Stimulated activated CD8-positive, alpha-beta memory T cell treated with anti-CD3 and anti-CD28 coated beads, Interleukin-4, amount 100 ng/mL, for 1 hour (primary cell): ENCODE measurements at places on chromosomes 5 and 9.

DNA sequence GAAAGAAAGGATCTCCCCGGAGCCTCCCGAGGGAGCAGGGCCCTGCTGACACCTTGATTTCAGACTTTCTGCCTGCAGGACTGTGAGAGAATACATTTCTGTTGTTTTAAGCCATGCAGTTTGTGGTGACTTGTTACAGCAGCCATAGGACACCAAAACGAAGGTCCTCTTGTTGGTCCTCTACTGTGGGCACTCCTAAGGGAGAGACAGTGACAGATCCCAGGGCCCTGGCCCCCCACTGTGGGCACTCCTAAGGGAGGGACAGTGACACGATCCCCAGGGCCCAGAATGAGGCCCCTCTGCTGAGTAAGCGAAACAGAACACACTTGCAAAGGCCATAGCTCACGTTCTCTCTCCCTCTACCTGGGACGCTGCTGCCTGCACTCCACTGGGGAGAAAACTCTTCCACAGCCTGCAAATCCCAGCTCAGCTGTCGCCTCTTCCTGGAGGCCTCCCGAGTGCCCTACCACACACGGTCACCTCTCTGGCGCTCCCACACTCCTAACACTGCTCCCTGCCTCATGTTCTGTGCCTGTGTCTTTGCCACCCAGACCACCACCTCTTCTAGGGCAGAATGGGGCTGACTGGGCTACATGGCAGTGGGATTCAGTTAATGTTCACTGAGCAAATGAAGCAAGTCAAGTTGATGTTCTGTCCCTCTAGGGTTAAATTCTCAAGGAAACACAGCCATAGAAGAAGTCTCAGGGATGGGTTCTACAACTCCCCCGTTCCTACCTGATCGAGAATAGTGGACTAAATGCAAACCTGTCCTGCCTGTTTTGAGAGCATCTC, 23.8 kb downstream of the ANKS6 start:
- DNase-seq: no peak

DNA sequence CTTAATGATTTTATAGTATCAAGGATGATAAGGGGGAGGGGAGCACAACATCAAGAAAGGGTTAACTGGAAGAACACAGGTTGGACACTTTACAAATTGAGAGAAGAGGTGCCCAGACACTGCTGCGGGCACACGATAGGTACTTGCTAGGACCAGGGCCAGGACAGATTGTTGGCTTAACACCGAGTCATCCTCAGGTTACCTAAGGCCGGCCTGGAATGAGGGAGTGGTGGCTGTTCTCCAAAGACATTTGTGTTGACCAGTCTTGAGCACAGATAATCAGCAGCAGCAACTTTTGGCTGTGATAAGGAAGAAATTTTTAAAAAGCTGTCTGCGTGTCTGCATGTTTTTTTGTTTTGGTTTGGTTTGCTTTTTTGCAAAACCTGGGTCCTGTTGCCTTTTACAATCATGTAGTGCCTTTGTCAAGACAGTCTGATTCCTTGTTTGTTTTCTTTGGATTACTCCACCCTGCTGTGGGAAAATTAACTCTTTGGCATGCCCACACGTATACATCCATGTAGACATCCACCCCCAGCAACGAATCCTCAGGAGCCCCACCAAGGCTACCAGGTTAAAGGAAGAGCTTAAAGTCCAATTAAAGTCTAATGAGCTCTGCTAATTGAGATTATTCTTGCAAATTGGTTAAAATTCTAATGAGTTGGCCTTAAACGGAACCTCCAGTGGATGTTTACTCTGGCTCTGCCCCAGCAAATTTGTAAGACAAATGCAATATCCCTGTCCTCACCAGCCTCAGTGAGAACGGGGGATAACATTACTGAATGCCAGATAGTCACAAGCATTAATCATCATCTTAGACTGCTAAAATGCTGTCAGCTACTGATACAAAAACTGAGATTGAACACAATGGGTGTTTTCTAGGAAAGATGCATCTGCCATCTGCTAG, 382.3 kb downstream of the ACTL7B start:
- no peak for DNase-seq

DNA sequence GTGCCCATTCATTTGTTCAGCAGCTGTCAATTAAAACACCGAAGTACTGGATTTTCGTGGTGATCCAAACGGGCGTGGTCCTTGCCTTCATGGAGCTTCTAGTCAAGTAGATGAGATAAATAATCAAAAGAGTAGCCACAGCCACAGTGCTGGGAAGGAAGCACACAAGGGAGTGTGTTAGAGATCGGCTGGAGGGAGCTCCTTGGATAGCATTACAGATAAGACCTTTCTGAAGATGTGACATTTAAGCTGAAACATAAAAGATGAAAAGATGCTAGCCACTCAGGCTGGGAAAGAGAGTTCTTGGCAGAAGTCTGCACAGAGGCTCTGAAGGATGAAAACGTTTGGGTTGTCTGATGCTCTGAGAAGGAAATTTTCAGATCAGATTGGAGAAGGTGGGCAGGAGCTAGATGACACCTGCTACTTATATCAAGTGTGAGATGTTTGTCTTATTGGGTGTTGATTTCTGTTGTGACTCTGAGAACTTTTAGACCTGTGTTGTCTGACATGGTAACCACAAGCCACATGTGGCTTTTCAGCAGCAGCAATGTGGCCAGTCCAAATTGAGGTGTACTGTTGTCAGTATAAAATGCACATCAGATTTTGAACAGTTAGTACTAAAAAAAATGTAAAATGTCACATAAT, 123.9 kb downstream of the TLE4 start:
- no peak for DNase-seq

- DNase-seq: no peak
Measured at GRCh38 chr5:485113-485945, 38.9 kb downstream of the SLC9A3 start.

- no peak for DNase-seq
Measured at GRCh38 chr9:132042324-132042723, 37.3 kb downstream of the MED27 start.

GRCh38 chr9:130518943-130519799, 60.2 kb upstream of the FUBP3 start:
- no peak for DNase-seq

GRCh38 chr5:15002173-15002572, 130.6 kb upstream of the ANKH start:
- DNase-seq: no peak

DNA sequence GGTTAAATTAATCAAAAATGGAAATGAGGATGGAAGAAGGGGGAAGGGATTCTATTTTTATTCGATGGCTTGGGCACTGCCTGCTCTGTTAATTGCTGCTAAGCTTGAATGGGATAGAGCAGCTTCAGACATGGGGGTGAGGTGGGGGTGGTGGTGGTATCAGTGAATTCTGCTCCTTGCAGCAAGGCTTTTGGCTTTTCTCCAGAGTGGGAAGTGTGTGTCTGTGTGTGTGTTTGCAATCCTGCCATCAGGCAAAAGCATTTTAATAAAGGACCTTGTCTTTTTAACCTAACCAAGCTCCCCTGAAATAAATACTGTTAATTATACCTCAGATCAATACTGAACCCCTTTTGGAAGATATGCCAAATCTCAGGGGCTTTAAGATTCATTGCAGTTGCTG, 110.9 kb upstream of the GPR151 start:
- DNase-seq: no peak

GRCh38 chr9:121620325-121620673, 31.1 kb upstream of the DAB2IP start:
- DNase-seq: no peak

DNA sequence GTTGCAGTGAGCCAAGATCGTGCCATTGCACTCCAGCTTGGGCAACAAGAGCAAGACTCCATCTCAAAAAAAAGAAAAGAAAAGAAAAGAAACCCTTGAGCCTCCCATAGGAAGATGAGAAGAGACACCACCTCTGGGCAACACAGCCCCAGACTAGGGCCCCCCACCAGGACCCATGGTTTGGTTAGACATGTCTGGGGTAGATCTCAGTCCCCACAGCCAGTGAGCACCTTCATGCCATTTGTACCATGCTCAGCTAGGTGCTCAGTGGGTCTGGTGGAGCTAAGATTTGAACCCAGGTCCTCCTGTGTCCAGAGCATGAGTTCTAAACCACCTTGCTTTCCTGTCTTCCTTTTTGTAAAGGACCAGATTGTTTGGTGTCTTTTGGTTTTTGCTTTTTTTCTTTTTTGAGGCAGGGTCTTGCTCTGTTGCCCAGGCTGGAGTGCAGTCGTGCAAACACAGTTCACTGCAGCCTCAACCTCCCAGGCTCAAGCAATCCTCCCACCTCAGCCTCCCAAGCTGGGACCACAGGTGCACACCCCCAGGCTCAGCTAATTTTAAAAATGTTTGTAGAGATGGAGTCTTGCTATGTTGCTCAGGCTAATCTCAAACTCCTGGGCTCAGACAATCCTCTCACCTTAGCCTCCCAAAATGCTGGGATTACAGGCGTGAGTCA, 11.7 kb downstream of the OLFML2A start:
- no peak for DNase-seq

- DNase-seq: no peak
Measured at GRCh38 chr5:143400541-143401226, 2.8 kb downstream of the NR3C1 start.

GRCh38 chr9:133485531-133486260, 6.8 kb upstream of the SLC2A6 start:
- no peak for DNase-seq

GRCh38 chr9:90882991-90883600, 81.5 kb downstream of the SYK start:
- no peak for DNase-seq

DNA sequence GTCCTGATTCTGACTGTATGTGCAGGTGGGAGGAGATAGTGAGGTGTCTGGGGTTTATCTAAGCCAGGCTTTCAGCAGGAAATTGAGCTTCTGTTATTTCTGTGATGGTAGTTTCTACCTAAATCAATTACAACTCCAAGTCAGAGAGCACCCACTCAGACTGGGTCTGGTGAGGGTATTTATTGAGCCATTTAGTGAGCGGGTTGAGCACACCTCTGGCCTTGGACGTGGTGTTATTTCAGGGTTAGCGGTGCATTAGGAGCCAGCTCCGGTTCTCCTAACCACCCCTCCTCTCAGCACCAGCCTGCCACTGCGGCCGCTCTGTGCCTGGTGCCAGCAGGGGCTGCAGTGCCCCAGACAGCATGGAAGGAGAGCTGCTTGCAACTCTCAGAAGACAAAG, 238.9 kb downstream of the CACNA1B start:
- no peak for DNase-seq

DNA sequence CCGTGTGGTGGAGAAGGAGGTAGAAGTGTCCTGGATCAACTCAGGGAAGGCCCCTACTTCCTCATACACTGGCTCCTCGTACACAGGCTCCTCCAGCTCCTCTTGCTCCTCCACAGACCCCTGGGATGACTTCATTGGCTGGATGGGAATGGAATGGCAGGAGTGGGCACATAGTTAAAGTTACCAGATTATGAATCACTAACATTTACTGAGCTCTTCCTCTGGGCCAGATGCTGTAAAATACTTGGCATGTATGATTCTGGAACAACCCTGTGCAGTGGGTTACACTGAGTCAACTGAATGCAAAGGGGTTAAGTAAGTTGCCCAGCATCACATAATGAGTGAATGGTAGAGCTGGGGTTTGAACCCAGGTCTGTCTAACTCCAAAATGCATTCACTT, 3.1 kb upstream of the FCHSD1 start:
- DNase-seq: no peak

DNA sequence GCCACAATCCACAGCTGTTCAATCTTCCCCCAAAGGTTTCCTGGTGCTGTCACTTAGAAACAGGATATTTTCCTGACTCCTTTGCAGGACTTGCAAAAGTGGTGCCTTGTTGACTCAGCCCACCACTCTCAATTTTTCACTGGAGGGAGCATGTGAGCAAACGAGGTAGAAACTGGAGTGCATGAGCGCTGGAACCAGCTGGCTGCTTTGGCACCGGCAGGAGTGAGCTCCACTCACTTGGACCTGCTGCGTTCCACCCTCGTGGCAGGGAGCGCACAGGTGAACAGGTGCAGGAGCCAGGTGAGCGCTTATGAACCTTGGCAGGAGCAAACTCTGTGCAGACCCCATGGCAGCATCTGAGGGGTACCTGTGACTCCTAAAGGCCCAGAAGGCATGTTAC, 364.1 kb upstream of the RORB start:
- DNase-seq: no peak

DNA sequence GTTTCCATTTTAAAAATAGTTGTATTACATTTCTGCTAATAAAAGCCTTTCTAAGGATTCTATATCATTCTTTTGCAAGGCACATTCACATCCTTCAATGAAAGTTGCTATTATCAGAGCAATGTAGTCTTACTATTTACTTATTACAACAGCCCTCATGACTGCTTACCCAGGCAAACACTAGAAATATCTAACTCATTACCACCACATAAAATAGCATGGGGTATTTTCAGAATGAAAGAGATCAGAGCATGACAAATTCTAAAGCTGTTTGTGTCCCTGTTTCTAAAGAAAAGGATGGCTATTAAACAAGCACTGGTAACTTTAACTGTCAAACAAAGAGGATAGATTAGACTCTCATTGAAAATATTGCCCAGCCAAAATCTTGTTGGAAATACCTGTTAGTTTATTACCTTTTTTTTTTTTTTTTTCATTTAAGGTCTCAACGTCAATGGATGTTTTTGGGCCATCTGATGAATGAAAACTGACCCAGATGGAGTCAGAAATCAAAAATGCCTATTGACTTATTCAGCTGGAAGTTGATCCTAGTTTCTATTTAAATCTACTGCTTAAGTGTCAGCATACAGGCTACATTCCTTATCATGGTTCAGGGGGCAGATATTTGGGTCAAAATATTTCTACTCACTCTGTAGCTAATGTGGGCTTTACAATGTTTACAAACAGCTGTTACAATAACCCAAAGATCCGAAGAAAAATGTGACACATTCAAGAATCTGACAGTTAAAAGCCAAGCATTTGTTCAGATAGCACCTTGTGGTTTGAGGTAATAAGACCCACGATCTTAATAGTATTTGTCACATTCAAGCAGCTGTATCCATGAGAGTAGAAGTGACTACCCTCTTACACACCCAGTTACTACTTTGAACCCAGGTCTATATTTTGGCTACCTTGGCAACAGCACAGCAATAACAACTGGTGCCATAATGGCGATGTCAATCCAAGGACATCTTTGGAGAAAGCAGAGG, 554.8 kb upstream of the MEF2C start:
- no peak for DNase-seq

DNA sequence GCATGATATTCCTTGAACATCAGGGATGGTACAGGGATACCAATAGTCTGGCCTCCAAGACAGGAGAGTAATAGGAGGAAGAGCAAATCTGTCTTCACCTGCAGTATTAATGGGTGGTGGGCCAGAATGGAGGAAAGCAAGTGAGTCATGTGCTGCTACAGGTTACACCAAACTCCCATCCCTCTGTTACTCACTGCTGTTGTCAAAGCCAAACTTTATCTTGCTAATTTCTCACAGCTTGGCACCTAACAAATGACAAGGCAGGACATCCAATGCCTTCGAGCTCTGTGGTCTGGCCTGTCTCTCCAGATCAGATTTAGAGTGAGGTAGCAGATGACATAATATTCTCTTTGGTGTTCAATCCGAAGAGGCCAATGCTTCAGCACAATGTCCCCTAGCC, 26.8 kb downstream of the PLAC8L1 start:
- DNase-seq: no peak

GRCh38 chr9:135671591-135672041, 8.5 kb downstream of the LCN9 start:
- no peak for DNase-seq

GRCh38 chr5:28954074-28954473, 1915.7 kb upstream of the CDH9 start:
- no peak for DNase-seq

- DNase-seq: no peak
Measured at GRCh38 chr9:26170190-26170589, 491.9 kb upstream of the TUSC1 start.

- no peak for DNase-seq
Measured at GRCh38 chr9:74887981-74888370, 255 bp upstream of the TRPM6 start.
